Activated T-helper 1 cell treated with anti-CD3 and anti-CD28 coated beads, Interleukin-2, amount 50 U/mL, for 16 hours (primary cell): ENCODE measurements at places on chromosomes 12 and 14.

GRCh38 chr14:32468955-32469354 is 139.9 kb downstream of the AKAP6 start:
- no peak for DNase-seq

- DNase-seq = no peak
Observed at GRCh38 chr12:76641073-76641472, 81.5 kb upstream of the OSBPL8 start.

DNA sequence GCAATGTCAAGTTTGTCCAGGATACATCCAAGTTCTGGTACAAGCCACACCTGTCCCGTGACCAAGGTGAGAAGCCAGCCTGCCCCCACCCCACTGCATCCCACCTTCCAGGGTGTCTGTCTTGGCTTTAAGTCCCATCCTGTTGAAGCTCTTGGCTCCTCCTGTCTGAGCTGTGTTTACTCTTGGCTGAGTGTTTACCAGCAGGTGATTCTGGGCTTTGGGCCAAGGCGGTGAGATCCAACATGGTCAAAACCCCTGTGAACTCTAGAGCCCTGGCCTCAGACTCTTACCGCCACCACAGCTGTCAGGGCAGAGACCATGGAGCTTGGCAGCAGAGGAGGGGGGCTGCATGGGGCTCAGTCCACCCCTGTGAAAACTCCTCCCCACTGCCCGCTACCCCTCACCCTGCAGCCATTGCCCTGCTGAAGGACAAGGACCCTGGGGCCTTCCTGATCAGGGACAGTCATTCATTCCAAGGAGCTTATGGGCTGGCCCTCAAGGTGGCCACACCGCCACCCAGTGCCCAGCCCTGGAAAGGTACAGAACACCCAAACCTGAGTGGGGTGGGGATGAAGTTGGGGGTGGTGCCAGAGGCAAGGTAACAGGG is 11.6 kb downstream of the TNS2 start:
- DNase-seq = no peak

DNA sequence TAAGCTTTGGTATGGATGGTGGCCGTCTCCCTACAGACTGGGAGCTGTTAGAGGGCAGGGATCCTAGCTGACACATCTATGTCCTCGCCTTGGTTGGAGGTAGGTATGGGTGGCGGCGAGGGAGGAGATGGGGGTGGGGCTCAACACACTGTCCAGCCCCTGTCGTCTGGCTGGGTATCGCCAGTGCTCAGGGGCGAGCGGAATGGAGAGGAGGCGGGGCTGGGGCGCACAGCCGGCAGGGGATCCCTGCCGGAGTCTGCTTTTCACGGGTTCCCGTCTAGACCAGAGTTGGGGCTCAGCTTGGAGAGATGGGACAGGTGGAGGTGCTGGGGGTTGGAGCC is 16.1 kb downstream of the TAMALIN start:
- no peak for DNase-seq
